ENCODE measurements at places on chromosomes 2 and 18.

DNA sequence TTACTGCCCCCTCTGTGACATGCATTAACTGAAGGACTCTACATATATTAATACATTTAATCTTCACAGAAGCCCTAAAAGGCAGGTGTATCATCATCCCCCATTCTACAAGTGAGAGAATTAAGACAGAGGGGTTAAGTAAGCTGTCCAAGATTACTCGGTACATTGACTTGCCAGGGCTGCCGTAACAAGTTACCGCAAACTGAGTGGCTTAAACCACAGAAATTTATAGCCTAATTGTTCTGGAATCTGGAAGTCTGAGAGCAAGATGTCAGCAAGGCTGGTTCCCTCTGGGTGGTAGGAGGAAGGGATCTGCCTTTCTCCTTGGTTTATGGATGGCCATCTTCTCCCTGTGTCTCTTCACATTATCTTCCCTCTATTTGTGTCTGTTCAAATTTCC is 605.5 kb downstream of the EPHA4 start:
- H3K27ac ChIP-seq = no peak overlapping the region
- H3K27me3 ChIP-seq = no peaks in the 10 kb centered on the region
- H3K36me3 ChIP-seq = no peaks in the 10 kb centered on the region
- no peak overlapping the region for H3K4me3 ChIP-seq
- no peaks in the 10 kb centered on the region for H3K4me1 ChIP-seq

DNA sequence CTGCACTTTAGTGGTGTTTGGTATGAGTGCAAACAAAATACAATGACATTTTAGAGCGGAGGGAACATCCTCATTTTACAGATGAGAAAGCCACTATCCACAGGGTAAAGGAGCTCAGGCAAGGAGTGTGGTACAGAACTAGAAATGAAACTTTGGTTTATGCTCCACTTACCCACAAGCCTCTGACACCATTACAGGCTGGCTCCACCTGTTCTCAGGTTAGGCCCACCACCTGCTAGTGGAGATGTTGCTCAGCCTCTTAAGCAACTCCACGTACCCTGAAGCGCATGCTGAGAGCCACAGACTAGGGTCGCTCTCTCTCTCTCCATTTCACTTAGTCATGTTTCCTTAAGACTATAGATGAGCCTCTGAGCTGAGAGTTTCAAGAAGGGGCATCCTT is 130.0 kb downstream of the MBD2 start:
- no peak for DNase-seq
- H3K27me3 ChIP-seq = no peaks in the 10 kb centered on the region

DNA sequence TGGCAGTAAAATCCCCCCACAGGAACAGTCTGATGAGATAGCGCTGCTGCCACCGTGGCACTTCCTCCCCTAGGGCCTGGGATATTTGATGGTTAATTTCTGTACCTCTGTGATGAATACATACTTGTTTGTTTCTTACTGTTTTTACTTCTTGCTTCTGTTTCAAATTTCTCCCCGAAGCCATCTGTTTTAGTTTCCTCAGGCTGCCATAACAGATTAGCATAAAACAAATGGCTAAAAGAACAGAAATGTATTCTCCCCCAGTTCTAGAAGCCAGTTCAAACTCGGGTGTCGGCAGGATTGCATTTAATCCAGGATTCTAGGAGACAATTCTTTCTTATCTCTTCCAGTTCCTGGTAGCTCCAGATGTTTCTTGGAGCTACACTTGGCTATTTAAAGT is 435.9 kb downstream of the DSEL start:
- H3K4me3 ChIP-seq = no peak overlapping the region
- H3K36me3 ChIP-seq = no peaks in the 10 kb centered on the region
- DNase-seq = no peak
- H3K27ac ChIP-seq = no peak overlapping the region
- no peaks in the 10 kb centered on the region for H3K27me3 ChIP-seq

- H3K36me3 ChIP-seq = no peaks in the 10 kb centered on the region
- no peak overlapping the region for H3K4me3 ChIP-seq
- peaks cover 13% of the 10 kb centered on the region for H3K27me3 ChIP-seq
- H3K4me1 ChIP-seq = no peaks in the 10 kb centered on the region
- no peak overlapping the region for H3K27ac ChIP-seq
Observed at GRCh38 chr2:127134833-127135830, 28.2 kb upstream of the BIN1 start.

DNA sequence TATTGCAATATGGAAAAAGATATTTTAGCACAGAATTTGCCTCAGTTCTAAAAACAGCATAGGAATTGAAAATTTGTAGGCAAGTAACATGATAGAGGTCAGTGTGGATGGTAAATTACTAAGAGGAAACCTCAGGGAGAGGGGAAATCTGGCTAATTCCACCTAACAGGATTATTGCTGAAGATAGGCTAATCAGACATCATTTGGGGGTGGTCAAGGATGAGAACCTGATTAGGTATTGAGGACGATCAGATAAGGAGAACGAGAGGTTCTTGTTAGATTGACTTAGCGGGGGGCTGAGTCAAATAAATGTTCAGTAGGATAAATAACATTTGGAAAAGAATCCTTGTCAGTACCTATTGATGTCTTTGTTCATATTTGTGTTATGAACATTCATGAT is 543.2 kb upstream of the LRRTM4 start:
- H3K27ac ChIP-seq = no peak overlapping the region
- H3K36me3 ChIP-seq = no peaks in the 10 kb centered on the region
- no peaks in the 10 kb centered on the region for H3K27me3 ChIP-seq
- no peak for DNase-seq

- H3K36me3 ChIP-seq = no peaks in the 10 kb centered on the region
- no peak for DNase-seq
- no peak overlapping the region for H3K4me3 ChIP-seq
- H3K27ac ChIP-seq = no peak overlapping the region
- no peaks in the 10 kb centered on the region for H3K4me1 ChIP-seq
Observed at GRCh38 chr2:114160263-114160981, 270.5 kb downstream of the ACTR3 start.

DNA sequence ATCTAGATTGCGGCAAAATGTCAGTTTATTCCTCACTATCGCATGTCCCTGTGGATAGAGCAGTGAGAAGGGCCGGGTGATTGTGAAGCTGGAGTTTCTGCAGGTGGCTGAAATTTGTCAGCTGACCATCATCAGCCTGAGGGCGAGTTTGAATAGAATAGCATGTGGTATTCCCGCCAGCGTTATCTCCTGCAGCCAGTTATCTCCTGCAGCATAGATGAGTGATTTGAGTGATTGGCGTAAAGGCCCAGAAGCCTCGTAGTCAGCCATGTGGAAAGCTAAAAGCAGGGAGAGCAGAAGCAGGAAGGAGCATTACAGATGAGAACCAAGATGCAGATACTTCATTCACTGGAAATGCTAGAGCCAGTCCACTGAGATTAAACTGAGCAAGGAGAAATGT is 65.5 kb downstream of the CABLES1 start:
- DNase-seq = no peak
- peaks cover 71% of the 10 kb centered on the region for H3K36me3 ChIP-seq
- peaks cover 11% of the 10 kb centered on the region for H3K4me1 ChIP-seq
- no peak overlapping the region for H3K27ac ChIP-seq
- no peak overlapping the region for H3K4me3 ChIP-seq

- peaks cover 23% of the 10 kb centered on the region for H3K4me1 ChIP-seq
Observed at GRCh38 chr2:26772064-26773001, 8.2 kb downstream of the SLC35F6 start.

DNA sequence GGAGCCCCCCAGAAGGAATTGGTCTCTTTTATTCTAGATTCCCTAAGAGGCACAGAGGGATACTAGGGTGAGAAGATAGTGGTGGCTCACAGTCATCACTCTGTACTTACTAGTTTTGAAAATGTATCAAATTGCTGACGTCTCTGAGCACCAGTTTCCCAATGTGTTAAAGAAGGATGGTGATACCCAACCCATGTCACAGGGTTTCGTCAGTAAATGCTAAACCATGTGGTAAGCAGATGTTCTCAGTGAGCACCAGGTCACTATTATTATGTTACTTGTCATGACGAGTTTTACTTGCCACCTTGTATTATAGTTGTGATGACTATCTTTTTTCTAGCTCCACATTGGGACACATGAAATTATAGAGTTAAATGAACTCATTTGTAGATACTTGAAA is 54.7 kb downstream of the NEDD4L start:
- H3K27ac ChIP-seq = no peak overlapping the region
- H3K4me3 ChIP-seq = no peak overlapping the region
- no peak for DNase-seq
- H3K4me1 ChIP-seq = no peaks in the 10 kb centered on the region

DNA sequence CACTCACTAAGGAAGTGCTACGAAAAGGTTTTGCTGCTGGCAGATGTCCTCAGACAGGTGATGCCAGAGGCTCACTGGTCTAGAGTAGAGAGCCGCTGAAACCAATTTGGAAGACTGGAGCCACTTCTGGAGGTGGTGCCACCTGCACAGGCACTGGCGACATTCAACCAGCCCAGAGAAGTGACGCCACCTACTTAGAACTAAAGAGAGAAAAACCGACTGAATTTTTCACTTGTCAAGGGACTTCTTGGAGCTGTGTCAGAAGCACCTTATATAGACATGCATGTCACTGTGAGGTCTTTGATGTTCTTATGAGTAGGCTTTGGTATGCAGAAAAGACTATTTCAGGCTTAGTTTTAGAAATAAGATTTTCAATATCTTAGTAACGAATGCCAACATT is 71.4 kb downstream of the BOD1L2 start:
- no peaks in the 10 kb centered on the region for H3K36me3 ChIP-seq
- no peak overlapping the region for H3K27ac ChIP-seq
- H3K4me3 ChIP-seq = no peak overlapping the region

DNA sequence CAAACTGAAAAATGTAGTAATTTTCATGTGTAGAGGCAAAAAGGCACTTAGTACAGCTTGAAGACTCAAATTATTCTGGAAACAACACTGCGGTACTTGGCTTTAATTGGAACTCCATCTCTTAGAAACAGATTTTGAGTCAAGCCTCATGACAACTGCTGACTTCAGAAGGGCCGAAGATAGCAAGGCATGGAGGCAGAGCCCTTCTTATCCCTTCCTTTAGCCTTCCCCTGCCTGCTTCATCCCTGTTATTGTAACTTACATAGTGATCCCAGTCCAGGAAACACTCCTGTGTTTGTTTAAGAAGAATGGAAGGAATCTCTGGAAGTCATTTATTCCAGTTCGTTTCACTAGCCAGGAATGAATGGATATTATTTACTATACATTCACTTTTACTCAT is 110.9 kb upstream of the FAM98A start:
- DNase-seq = no peak
- no peaks in the 10 kb centered on the region for H3K27me3 ChIP-seq
- H3K27ac ChIP-seq = no peak overlapping the region
- H3K4me1 ChIP-seq = no peaks in the 10 kb centered on the region
- H3K36me3 ChIP-seq = no peaks in the 10 kb centered on the region

- H3K4me1 ChIP-seq = peaks cover 3% of the 10 kb centered on the region
- H3K36me3 ChIP-seq = no peaks in the 10 kb centered on the region
- no peak overlapping the region for H3K4me3 ChIP-seq
- no peak overlapping the region for H3K27ac ChIP-seq
- no peak for DNase-seq
Observed at GRCh38 chr2:55213822-55214221, 18.3 kb downstream of the CLHC1 start.

GRCh38 chr2:120466704-120467054 is 120.7 kb downstream of the INHBB start:
- no peak overlapping the region for H3K4me3 ChIP-seq
- no peak overlapping the region for H3K27ac ChIP-seq
- no peak for DNase-seq
- H3K4me1 ChIP-seq = no peaks in the 10 kb centered on the region
- no peaks in the 10 kb centered on the region for H3K36me3 ChIP-seq
- no peaks in the 10 kb centered on the region for H3K27me3 ChIP-seq

DNA sequence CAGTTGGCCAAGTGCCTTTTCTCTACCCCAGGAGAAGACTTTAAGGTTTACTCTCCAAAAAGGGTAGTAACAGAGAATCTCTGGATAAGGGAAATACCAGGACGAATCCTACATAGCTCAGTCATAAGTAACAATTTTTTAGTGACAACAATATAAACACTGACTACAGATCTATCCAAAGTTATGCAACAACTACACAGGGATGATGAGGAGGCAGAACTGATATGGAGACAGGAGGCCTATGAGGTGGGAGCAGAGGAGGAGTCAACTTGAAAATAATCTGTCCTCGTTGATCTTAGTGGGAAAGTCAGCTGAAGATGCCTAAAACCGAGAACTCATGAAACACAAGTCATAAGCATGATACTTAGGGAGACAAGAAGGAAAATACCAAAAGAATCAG is 40.2 kb downstream of the SLC35F5 start:
- H3K4me3 ChIP-seq = no peak overlapping the region
- no peak overlapping the region for H3K27ac ChIP-seq
- H3K27me3 ChIP-seq = no peaks in the 10 kb centered on the region
- no peak for DNase-seq
- H3K36me3 ChIP-seq = peaks cover 38% of the 10 kb centered on the region

DNA sequence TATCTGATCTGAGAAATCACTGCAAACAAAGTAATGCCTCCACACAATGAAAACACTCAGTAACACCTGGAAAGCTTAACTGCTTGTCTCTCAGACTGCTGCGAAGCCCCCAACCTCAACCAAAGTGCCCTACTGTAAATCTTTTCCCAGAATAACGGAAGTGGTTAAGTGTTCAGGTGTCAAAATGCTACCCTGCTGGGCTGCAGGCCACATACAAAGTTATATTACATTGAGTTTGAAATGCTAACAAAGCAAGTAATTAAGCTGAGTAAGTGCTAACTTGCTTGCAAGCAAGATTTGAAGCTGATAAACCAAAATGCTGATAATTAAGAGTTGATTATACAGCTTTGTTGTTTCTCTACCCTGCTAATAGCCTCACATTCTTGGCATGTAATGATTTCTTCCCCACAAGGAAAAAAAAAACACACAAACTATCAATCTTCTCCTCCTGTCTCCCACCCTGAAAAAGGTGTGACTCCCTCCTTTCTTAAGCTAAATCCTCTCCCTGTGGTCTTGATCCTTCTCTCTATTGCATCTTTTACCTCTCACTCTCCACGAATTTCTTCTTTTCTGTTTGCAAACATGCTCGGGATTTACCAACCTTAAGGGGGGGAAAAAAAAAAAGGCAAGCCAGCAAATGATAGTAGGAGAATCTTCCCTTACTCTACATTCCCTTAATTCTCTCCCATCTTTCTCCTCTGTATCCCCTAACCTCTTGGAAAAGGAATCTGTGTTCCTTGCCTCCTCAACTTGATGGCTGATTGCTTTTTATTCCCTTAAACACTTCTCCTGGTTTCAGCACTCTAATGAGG is 266.8 kb upstream of the SIX3 start:
- peaks cover 6% of the 10 kb centered on the region for H3K4me1 ChIP-seq
- H3K4me3 ChIP-seq = no peak overlapping the region
- H3K27ac ChIP-seq = no peak overlapping the region
- H3K36me3 ChIP-seq = no peaks in the 10 kb centered on the region
- H3K27me3 ChIP-seq = peaks cover 4% of the 10 kb centered on the region

DNA sequence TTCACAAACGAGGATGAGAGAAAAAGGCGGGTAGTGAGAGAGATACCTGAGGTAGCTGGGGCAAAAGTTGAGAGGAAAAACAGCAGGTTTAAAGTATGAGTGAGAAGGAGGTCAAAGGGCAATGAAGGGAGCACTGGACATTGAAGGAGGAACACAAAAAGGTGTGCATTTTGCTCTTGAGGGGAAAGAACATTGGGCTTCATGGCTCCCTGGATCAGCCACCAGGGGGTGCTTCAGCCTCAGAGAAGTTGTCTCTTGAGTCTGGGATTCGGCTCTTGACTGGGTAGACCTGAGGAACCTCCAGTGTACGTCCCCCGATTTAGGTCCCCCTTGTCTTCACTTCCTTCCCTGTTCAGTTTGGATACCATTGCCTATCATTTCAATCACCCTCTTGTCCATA is 128.5 kb downstream of the RAPGEF4 start:
- H3K27ac ChIP-seq = no peak overlapping the region
- H3K4me3 ChIP-seq = no peak overlapping the region
- DNase-seq = no peak
- peaks cover 23% of the 10 kb centered on the region for H3K27me3 ChIP-seq
